RKO (cell line): ENCODE measurements at places on chromosomes 2 and 18.

DNA sequence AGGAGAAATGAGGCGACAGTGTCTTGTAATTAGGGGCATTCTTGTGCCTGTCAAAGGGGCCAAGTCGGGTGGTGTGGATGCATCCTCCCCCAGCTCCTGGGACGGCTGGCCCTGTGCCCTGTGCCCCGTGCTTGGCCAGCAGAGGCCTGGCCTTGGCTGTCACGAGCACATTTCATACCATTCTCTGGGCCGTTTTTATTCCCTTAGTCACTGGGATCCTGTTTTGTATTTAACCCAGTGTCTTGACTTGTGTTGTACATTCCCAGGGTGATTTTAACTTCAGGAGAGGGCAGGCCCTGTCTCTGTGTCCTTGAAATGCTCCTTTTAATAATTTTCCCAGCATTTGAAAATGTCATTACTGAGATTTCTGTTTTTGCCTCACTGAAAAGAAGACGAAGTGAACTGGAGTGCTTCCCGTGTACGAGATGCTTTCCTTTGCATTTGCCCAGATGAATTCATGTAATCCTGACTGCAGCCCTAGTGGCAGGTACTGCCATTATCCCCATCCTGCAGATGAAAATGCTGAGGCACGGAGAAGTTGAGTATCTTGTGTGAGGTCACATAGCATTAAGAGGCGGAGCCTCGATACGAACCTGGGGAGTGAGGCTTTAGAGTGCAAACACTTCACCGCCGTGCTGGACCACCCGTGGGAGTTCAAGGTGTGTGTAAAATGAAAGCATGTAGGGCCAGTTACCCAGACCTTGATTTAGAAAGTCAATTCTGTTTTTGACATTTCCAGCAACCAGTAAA, 57.0 kb downstream of the SH3RF3 start:
- DNase-seq, result no peak

GRCh38 chr2:134136731-134137130, 117.1 kb upstream of the MGAT5 start:
- DNase-seq, result no peak

GRCh38 chr2:28063492-28063962, 173.0 kb downstream of the BABAM2 start:
- DNase-seq, result no peak

- no peak for DNase-seq
Observed at GRCh38 chr2:96866586-96866985, 3.3 kb downstream of the SEMA4C start.

GRCh38 chr2:28276076-28276618, 116.5 kb upstream of the FOSL2 start:
- peak; percentile 94 for DNase-seq

DNA sequence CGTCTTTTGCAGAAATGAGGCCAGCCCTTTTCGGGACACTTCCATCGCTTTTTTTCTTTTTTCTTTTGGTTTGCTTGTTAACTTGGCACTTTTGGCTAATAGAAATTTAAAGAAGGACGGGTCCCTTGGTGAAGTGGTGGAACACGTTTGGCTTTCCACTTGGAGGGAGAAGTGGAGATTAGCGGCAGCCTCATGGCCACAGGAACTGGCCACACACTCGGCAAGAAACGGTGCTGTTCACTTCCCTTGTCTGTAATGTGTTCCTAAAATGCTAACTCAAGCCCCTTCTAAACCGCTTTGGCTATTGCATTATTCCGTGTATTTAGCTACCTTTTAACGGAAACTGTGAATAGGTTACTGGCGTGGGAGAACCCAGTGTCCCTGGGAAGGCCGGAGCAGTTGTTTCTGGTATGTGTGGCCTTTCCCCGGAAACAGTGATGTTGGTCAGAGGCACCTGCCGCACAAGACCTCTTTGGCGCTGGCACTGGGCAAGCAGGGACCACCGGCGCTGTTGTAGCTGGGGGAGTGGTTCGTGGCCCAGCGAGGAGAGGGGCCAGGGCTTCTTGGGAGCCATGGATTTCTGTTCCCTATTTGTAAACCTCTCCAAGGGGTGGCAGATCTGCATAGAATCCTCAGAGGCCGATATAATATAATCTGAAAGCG, 981 bp downstream of the RAMP1 start:
- DNase-seq, result no peak

DNA sequence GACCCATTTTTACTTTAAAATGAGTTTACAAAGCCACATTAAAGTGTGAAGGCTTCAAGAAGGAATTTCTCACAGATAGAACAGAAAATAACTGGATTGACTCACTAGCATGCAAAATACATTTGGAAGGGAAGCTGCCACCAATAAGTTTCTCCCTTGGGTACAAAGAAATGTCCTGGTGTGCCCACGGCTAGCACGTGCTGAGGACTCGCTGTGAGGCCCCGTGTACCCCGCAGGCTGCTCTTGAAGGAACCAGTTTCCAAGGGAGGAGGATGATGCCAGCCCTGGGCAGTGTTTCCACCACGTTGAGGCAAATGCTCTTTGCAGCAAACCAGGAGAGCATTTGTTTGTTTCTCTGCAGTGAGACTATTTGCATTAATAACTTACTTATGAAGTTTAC, 207.3 kb downstream of the SH3RF3 start:
- DNase-seq, result no peak

- no peak for DNase-seq
Observed at GRCh38 chr2:158501301-158501700, 44.5 kb downstream of the PKP4 start.

DNA sequence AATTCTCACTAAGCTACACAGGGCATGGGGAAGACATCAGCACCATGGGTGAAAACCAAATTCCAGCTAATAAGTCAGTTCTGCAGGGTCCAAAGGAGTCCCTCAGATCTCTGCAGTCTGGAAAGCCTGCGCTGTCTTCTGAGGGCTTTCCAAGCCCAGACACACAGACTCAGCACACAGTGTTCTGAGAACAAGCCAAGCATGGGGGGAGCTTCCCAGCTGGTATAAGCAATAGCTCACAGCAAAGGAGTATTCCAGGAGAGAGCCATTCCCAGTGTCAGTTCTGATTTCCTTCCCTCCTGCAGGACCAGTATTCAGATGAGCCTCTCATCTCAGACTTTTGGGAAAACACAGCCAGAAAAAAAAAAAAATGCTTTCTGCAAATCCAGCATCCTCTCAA, 370.8 kb downstream of the TNS1 start:
- DNase-seq, result no peak

GRCh38 chr2:30781961-30782533, 25.2 kb downstream of the CAPN13 start:
- no peak for DNase-seq

DNA sequence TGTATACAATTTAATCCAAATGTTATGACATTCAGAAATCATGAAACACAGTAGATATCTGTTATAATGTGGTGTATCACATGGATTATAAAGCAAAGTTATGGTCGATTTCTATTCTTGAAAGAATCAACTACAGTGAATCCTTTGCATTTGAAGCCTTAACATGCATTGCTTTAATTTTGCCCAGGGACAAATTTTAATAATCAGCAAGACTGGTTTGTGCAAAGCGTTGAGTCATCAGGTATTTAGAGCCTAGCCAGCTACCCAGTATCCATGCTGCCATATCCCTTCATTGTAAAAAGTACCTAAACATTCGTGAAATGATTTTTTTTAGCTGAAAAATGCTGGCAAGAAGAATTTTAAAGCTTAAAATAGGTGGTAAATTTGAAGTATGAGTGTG, 8.9 kb upstream of the SPDYA start:
- no peak for DNase-seq

GRCh38 chr2:190432567-190433231, 24.5 kb downstream of the MFSD6 start:
- DNase-seq, result no peak

DNA sequence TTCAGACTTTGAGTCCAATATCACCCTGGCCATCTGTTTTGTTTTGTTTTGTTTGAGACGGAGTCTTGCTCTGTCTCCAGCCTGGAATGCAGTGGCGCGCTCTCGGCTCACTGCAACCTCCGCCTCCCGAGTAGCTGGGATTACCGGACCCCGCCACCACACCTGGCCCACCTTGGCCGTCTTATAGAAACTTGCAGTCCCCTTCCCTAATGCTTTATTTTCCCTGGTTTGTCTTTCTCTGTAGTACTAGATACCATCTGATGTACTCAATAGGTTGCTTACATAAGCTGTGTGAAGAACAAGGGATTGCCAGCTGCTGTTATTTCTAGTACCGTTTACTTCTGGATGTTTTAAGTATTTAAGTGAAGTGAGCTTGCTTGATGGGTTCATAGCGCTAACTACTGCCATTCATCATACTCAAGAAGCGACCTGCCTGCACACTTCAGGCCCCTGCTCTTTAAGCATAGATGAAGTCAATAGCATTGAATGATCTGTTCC, 1.2 kb downstream of the RPL31 start:
- no peak for DNase-seq

- DNase-seq, result no peak
Observed at GRCh38 chr2:23211987-23212583, 172.9 kb upstream of the KLHL29 start.

DNA sequence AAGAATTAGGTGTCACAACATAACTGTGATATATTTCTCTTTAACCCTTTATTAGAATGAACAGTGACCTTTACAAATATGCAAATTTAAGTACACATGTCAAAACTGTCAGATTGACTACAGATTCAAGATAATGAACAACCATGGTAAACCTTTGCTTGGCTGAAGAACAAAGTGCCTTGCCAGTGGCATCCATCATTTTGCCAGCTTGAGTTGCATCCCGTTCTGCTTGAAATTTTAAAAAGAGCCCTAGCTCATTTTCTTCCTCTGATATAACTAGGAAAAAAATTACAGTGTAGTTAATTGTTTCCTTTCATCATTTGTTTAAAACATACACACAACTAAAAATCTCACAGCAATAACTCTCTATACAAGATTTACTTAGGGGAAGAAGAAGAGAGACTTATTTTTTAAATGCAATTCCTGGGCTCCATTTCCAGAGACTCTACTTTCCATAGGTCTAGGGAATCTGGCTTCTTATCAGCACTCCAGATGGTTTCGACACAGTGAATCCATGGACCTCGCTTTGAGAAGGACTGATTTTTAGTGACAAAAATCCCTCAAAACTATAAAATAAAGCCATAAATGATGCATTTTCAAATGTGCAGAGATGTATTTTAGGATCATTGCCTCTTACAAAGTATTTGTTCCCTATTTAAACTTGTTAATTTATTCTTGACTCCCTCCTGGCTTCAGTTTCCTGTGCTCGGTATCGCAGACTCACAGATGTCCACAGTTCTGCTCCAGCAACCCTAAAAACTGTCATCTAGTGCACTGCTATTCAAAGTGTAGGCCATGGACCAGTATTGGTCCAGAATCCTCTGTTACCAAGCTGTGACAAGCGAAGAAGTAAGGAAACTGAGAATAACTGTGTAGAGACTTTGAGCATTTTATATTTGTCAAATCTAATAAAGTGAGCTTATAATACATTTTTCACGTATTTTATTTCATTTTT, 50.1 kb downstream of the ICA1L start:
- no peak for DNase-seq

- DNase-seq, result no peak
Observed at GRCh38 chr2:62254424-62255266, 58.7 kb downstream of the B3GNT2 start.

DNA sequence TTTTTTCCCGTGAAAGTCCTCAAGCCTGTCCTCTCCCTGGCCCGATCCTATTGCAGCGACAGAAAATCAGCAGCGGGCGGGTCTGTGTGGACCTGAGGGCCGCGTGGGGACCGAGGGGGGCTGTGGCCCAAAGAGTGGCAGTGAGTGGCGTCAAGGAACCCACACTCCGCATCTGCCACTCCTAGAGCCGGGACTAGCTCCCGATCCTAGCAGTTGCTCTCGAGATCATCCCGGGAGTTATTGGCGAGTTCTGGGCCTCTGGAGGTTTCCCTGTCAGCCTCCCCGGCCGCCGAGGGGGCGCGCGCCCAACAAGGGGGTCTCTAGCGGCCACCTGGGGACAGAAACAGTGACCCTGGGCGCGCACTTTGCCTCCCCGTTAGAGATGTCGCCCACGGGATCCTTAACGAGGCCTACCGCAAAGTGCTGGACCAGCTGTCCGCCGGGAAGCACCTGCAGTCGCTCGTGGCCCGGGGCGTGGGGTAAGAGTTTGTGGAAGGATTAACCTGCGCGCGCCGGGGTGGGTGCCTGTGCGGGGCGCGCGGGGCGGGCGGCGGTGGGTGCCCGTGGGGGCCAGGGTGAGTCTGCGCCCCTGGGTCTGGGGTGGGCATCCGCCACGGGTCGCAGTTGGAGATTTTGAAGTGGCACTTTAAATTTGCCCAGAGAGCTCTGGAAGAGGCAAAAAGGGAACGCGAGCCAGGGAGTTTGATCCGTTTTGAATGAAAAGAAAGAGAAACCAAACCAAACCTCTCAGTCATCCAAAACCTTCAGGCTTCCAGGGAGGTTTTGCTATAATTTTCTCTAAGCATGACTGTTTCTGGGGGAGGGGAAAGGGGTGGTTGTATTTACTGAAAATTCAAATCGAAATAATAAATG, 3.5 kb downstream of the ADCYAP1 start:
- DNase-seq, result no peak

DNA sequence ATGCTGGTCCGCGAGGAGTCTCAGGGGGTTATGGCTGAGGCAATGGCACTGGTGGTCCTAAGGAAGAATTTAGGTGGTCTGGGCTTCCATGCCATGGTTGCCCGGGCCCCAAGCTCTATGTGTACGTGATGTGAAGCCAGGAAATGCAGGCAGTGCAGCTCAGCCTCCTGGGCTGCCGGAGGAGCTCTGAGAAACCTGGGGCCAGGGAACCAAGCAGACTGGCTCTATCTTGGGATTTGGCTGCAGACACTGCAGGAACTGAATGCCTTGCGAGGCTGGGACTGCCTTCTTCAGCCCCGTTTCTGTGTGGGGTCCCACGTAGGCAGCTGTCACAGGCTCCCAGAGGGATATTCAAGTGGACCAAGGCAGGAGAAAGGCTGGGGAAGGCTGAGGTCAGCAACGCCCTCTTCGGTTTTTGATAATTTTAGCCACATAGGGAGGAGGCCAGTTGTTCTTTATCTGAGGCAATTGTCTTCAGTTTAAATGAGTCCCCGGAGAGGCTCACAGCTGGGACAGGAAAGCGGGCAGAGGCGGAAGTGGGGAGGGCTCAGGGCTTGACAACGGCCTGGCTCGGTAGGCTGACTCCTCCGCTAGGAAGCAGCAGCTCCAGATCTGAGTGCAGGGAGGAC, 77.7 kb downstream of the RHOB start:
- DNase-seq, result no peak
